ENCODE measurements at places on chromosomes 2 and 18.
A peak's percentile ranks its signal among the peaks of the same experiment; 100 is the strongest.

DNA sequence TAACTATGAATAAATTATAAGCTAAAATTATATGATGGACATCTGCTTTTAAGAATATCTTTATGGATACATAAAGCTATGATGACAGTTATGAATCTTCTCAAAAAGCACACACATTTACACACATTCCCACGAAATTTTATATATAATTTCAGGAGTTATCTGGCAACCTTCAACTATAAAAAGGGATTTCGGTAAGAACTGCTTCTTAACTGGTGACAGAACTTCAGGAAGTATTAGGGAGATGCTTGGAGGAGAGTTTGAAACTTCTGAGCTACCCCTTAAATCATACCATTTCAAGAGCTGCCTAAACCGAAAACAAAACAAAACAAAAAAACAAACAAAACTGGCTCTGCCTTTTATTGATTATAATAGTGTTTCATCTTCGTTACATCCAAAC lies 399.4 kb downstream of the ZEB2 start:
- no peak for DNase-seq

- no peak for DNase-seq
Observed at GRCh38 chr18:60146220-60146960, 226.2 kb downstream of the MC4R start.

DNA sequence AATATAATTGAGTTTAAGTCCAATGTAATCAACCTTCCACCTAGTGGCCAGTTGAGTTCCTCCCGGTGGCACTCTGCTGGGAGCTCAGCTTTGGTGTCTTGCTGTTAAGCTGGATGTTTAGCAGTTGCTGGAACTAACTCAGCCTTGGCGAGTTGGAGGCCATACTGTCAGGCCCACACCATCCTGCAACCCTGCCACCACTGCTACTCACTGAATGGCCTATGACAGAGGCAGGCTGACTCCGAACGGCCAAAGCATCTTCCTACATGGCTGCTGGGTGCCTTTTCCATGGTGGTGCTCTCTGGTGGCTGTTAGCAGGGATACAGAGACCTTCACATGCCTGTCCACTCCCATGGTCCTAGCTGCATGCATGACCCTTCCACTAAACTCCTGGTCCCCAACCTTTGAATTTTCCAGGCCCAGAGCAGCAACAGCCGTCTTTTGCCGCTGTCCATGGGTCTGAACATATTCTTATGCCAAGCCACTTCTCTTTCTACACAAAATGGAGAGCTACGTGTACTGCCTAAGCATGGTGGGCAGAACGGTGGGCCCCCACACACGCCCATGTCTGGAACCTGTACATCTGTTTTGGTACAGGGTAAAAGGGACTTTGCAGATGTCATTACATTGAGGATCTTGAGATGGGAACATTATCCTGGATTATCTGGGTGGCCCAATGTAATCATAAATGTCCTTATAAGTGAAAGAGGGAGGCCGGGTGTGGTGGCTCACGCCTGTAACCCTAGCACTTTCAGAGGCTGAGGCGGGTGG lies 15.0 kb upstream of the TRAF3IP1 start:
- DNase-seq = no peak

DNA sequence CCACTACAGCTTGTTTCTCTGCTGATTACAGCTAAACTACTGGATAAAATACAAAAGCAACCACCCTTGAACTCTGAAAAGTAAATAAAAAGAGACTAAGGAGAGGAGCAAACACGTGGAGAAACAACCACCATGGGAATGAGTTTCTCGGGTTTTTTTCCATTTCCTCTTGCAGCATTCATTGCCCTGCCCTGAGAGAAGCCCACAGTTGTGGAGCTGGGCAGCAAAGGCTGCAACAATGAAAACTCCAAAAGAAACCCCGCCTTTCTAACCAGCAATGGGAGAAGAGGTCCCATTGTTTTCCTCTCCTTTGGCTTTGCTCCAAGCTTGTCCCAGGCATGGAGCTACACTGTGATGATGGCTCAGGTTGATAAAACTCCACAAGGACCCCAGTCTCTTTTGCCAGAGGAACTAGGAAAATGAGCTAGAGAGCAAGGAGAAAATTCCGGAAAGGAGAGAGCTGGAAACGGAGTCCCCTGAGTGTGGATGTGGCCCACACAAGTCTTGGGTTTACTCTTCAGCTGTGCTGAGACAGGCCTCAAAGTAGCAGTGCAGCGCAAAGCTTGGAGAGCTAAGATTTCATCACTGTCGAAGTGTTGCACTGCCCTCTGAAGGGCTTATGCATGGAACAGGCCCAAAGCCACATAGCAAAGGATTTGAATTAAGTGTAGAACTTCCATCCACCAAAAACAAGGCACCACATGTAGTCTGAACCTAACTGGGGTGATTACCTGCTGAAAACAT lies 20.9 kb downstream of the NAPG start:
- no peak for DNase-seq

- DNase-seq = no peak
Observed at GRCh38 chr18:46324087-46324955, 220.1 kb downstream of the HAUS1 start.

DNA sequence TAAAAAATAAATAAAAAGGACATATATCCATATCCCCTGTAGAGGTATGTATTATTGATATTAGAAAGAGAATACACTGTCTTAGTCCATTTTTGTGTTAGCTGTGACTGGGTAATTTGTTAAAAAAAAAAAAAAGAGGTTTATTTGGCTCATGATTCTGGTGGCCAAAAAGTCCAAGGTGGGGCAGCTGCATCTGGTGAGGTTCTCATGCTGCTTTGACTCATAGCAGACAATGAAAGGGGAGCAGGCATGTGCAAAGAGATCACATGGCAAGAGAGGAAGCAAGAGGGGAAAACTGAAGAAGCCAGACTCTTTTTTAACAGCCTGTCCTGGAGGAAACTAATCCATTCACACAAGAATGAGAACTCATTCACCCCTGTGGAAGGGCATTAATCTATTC lies 101.6 kb upstream of the MAP4K3 start:
- no peak for DNase-seq

- no peak for DNase-seq
Observed at GRCh38 chr2:126826491-126826890, 72.2 kb upstream of the TEX51 start.

DNA sequence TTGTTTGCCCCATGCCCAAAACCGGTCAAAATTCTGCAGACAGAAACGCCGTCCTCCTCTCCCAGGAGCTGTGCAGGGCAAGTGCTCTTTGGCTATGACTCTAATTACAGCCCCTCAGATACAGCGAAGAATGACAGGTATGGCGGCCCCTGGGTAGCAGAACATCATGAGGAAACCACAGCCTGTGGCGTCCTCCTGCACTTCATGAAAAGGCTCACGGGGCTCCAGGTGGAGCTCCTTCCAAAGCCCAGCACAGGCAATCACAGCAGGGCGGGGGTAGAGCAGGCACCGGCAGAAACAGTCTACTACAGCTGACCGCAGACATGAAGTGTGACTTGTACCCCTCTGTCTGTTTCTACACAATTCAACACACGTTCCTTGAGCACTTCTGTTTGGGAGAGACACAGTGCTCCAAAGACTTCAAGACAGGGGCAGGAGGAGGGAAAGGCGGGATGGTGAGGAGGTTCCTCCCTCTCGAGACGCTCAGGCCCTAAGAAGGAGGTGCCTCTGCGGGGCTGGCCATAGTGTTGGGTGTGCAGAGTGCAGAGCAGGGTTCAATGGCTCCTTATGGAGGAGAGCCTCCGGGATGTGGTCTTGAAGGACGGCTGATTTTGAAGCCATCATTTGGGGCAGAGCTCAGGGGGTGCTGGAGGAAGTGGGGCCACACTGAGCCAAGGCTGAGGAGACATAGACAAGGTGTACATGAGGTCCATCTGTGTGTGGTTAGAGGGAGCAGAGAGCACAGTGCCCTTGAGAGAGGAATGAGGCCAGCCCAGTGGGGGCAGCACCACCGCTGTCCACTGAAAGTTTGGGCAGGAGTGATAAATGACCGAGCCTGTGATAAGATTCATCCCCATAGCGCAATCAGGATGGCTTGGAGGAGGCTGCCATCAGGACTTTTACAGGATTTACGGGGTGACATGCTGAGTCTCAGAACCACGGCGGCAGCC lies 468.3 kb downstream of the EIPR1 start:
- no peak for DNase-seq

DNA sequence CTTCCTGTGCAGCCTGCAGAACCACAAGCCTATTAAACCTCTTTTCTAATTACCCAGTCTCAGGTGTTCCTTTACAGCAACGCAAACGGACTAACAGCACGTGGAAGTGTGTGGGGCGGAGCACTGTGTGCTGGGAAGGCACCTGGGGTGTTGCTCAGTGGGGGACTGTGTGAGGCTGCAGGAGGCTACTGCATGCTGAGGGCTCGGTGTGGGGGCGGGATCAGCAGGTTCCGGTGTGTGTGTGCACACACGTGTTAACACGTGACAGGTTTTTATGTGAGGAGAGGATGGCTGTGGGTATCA lies 58.9 kb downstream of the ANKMY1 start:
- DNase-seq = no peak

GRCh38 chr2:175187378-175187777 lies 5.9 kb upstream of the ATP5MC3 start:
- DNase-seq = no peak

DNA sequence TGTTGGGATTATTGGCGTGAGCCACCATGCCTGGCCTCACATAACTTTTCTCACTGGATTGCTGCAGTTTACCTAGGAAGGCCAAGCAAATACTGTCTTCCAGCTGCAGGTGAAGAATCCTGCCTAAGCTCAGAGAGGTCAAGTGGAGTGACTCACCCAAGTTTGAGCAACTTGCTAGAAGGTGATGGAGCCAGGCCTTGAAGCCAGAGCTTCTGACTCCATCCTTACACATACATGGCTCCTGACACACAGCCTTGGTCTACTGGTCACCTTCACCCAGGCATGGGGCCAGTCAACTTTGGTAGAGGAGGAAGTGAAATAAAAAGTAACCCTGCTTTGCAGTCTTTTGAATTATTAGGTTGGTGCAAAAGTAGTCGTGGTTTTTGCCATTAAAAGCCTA lies 93.5 kb downstream of the VWA3B start:
- DNase-seq = no peak

- DNase-seq = no peak
Observed at GRCh38 chr18:47591429-47591828, 339.0 kb downstream of the SMAD2 start.

DNA sequence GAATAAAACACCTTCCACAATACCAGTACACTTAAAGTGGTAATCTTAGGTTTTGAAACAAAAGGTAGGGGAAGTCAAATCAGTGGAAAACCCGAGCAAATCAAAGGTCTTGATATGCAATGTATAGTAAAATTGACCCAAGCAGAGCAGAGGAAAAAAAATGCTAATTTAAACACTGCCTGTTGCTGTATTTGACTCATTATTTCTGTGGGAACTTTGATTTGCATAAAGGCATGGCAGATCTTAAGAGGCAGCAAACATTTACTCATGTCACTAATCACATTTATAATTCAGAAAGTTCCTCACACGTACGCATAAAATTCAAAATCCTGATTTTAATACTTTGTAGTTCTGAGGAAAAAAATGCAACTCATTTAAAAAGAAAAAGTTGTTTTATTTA lies 64.4 kb downstream of the IKZF2 start:
- DNase-seq = no peak

GRCh38 chr2:12672711-12673315 lies 43.9 kb upstream of the TRIB2 start:
- no peak for DNase-seq

GRCh38 chr2:12716282-12717190 lies at the start of gene TRIB2:
Gene TRIB2 (plus strand): TSS chr2:12716936. CDS start chr2:12718308, 1,372 bp downstream.
- peak; percentile 79 for DNase-seq

DNA sequence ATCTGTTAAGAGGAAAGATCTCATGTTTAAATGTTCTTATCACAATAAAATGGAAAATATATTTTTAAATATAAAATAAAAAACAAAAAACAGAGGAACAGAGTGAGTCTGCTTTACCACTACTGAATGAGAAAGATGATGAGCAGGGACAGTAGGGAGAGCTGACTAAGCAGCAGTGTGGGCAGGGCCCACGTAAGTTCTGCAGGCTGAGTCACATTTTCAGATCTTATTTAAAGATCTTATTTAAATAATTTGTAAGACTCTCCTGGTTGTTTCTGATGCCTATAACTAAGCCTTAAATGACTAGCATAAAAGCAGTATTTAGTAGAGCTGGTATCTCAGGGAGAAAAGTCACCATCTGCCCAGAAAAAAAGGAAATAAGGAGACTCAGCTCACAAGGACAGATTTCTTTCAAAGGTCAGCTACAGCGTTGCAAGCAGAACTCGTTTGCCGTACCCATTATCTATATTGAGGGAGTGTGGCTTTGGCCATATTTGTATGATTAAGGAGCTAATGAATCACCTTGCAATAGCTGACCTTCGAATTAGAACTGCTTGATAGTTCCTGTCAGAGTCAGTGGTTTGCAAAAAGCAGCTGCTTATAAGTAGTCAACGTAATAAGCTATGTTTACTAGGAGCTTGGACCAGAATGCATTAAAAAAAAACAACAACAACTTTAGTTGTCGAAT lies 322.1 kb upstream of the CHAC2 start:
- no peak for DNase-seq

- no peak for DNase-seq
Observed at GRCh38 chr2:175631245-175631623, 370.8 kb downstream of the LNPK start.

DNA sequence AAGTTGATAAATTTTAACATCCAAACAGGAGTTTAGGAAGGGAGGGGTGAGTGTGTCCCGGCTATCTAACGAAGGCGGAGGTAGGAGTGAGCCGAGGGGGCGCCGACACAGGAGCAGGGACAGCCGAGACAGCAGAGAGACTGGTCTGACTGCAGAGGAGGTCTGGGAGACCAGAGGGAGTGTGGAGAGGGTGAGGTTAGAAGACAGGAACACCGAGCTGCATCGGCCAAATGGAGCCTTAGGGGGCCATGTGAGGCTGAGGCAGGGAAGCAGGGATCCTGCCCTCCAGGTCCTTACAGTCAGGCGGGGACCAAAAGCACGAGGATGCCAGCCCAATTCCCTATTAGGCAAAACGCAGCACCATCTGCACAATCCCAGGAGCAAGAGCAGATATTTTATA lies 67.0 kb downstream of the SFXN5 start:
- no peak for DNase-seq

DNA sequence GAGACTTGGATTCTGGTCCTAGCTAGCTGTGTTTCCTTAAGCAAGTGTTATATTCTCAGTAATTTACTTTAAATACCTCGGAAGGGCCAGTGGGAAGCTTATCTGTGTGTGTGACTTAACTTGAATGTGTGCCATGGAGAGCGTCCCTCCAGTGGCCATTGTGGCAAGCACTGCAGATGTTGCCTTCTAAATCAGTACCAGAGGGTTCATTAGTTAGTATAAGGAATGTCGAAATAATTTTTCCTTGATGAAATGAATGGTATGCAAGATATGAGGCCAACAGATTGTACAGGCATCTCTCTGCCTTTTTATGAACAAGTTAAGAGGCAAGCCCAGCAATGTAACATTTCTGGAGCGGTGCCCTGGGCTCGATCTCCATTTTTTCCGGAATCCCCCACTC lies 52.0 kb downstream of the FBXO36 start:
- DNase-seq = no peak
